Mesangial cell (primary cell): ENCODE measurements at places on chromosomes 6 and 20. TPM values are rescaled to one million over a fixed set of nuclear protein-coding genes. Genes with fewer than 3 reads are reported as not detected.

FAM217B gene
- 4.2 and 8.1 TPM in 2 replicates for total RNA-seq

IL17F gene
- total RNA-seq: not detected in 2 replicates

OXT gene
- total RNA-seq: not detected in 2 replicates

CNKSR3 gene
- 4.7 and 16.0 TPM in 2 replicates for total RNA-seq

SYNE1 gene
- 26.6 and 44.2 TPM in 2 replicates for total RNA-seq

TRIM40 gene
- total RNA-seq: not detected in 2 replicates

HLA-DRA gene
- not detected in 2 replicates for total RNA-seq

PSORS1C2 gene
- not detected in 2 replicates for total RNA-seq

VARS2 gene
- 26.1 and 43.4 TPM in 2 replicates for total RNA-seq

ROS1 gene
- 0.13 and 1.1 TPM in 2 replicates for total RNA-seq

SIRPD gene
- not detected in 2 replicates for total RNA-seq

OR12D3 gene
- total RNA-seq: not detected in 2 replicates

RIPPLY2 gene
- total RNA-seq: not detected in 2 replicates

ZBP1 gene
- not detected in 2 replicates for total RNA-seq

LY6G6D gene
- not detected in 2 replicates for total RNA-seq

HLA-DPA1 gene
- 6.5 TPM in 1 of 2 replicates, not detected in the other for total RNA-seq

SRSF12 gene
- 2.9 and 4.2 TPM in 2 replicates for total RNA-seq

TUBB1 gene
- not detected in 2 replicates for total RNA-seq

DZANK1 gene
- total RNA-seq: 0.81 and 1.5 TPM in 2 replicates

TOMM6 gene
- total RNA-seq: 140 and 253 TPM in 2 replicates

TMC2 gene
- total RNA-seq: not detected in 2 replicates

LTB gene
- 1.3 and 2.0 TPM in 2 replicates for total RNA-seq

TCP11 gene
- 0.16 and 0.63 TPM in 2 replicates for total RNA-seq

GABRR1 gene
- not detected in 2 replicates for total RNA-seq

CST7 gene
- total RNA-seq: not detected in 2 replicates

GSS gene
- total RNA-seq: 64.4 and 71.9 TPM in 2 replicates

DSN1 gene
- total RNA-seq: 4.1 and 25.7 TPM in 2 replicates
